Stimulated activated CD8-positive, alpha-beta memory T cell treated with anti-CD3 and anti-CD28 coated beads, Interleukin-15, amount 100 ng/mL, for 48 hours (primary cell): ENCODE measurements at places on chromosomes 16 and 17.

DNA sequence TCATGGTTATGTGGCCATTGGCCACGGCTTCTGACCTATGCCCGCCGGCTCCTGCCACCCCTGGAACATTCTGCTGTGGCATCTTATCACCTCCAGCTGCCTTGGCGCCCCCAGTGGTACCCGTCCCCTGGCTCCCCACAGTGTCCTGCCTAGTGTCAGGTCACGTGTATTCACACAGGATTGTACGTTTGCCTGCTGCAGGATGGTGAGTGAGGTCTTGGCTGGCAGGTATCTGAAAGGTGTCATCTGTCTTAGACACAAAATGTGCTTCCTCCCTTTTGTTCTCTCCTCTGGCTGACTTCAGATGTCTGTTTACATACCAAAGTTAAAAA lies 24.9 kb downstream of the DBNDD1 start:
- no peak for DNase-seq

DNA sequence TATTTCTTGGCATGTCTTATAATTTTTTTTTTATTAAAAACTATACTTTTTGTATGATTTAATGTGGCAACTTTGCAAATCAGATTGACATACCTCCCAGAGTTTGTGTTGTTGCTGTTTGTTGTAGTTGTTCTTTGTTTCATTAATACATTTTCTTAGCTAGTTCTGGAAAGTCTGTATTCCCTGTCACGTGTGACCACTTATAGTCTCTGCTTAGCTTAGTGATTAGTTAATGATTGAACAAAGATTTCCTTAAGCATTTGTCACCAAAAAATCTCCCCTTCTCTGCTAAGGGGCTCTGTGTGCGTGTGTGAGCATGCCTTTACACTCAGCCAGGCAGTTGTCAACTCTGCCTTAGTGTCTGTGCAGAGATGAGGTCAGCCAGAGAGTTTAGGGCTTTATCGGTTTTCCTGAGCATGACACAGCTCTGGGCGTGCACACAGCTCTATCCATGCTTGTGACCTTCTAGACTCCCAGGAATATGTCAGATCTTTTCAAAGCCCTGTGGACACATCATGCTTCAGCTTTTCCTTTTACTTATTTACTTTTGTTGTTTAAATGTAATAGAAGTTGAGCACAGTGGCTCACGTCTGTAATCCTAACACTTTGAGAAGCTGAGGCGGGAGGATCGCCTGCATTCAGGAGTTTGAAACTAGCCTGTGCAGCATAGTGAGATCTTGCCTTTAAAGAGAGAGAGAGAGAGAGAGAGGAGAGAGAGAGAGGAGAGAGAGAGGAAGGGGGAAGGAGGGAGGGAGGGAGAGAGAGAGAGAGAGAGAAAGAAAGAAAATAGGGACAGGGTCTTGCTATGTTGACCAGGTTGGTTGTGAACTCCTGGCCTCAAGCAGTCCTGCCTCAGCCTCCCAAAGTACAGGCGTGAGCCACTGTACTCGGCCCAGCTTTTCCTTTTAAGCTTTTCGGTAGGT lies 21.9 kb downstream of the DNAI2 start:
- DNase-seq = no peak

DNA sequence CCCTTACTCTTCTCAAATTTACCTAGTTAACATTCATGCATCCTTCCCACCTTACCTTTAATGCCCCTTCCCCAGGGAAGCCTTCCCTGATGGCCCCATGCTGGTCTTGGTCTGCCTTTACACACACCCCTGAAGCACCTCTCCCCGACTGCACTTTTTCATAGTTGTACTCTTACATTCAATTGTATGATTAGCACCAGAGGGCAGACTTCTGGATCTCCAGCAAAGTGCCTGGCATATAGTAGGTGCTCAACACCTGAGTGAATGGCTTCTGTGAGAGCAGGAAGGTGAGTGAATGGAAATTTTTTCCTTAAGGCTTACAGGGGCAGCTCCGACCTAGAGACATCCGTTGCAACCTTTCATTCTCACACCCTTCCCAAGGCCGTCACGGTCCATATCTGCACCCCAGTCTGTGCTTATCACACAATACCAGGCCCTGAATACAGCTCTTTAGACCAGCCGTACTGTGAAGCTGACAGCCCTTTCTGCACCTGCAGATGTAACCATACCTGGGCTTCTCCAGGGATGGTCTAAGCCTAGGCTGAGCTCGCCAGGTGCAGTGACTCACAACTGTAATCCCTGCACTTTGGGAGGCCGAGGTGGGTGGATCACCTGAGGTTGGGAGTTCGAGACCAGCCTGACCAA lies 4.4 kb downstream of the PGAP3 start:
- no peak for DNase-seq

GRCh38 chr16:89982318-89982717 lies 33.8 kb downstream of the DEF8 start:
- DNase-seq = no peak

DNA sequence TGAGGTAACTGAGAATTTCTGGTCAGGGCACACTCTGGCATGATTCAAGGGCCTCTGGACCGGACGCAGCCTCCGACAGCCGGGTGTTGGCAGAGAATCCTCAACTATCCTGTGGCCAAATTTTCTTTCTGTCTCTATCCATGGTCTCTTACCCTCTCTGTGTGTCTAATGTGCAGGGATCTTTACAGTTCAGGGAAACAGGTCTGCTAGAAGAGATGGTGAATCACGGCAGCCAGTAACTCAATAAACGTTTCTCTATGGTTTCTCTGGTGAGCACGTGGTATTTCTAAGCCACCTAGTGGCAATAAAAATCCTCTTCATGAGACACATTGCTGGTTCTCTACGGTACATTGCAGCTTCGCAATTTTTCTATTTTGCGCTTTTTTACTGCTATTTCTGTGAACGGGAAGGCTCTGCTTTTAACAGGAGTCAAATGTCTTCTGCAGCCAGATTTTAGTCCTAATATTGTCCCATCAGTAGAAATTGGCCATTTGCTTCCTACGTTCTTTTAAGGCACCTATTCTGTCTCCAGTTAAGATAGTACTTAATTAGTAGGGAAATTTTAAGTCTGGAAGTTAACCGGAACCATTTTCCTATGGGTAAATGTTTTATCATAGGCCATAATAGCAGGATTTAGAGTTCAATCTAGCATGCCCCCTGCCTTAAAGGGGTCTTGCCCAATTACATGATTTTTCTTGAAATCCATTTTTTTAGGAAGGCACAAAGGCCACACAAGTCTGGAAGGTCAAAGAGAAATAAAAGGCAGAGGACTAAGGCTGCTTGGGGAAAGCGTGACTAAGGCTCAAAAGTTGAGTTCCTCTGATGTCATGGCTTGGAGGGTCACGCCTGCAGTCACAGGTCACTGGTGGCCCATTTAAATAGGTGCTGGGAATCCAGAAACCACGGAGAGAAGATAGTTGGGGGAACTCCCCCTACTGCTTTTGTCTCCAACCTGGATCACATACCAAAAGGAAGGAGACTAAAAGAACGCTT lies 31.5 kb downstream of the QPRT start:
- DNase-seq = no peak

DNA sequence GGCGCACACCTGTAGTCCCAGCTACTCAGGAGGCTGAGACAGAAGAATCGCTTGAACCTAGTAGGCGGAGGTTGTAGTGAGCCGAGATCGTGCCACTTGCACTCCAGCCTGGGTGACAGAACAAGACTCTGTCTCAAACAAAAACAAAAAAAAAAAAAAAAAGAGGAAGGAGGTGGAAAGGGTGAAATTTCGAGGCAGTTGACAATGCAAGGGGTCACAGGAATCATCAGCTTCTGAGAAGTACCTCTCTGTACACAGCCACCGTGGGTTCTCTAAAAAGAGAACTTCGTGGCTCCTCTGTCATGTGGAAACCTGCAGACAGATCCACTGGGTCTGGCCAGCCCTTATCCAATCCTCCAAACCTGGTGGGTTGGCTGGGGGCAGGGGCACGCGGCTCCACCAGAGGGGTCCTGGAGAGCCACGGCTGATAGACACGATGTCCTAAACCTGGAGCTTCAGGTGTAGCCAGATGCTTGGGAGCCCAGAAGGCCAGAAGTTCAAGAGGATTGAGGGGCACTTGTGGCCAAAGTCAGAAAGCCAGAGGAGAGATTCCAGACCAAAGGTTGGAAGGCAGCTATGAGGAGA lies 540 bp upstream of the CD300LF start:
- no peak for DNase-seq

DNA sequence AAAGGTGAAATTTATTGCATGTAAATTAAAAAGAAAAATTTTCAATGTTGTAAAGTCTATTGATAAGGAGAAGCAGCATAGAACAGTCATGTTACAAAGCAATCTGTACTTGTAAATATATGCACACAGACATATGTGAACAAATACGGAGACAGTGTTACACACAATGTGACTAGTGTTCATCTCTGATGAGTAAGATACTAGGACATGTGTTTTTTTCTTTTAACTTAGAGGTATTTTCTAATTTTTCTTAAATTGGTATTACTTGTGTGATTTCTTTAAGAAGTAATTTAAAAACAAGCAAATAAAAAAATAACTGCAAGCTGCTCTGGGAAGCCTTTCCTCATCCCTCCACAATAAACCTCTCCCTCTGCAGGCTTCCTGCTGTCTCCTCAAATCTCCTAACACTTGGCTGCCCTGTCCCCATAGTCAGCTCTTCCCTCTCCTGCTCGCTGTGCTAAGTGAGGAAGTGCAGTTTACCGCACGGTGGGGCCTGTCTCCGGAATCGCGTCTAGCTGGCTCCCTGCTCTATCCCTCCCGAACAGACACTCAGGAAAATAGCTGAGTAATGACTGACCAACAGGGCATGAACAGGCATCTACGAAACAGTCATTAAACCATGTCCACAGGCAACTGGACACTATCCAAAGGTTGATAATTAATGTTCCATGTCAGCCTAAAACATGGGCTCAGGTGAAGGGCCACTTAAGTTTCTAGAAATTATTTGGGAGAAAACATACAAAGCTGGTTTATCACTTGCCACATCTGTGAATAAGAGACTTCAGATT lies 35.9 kb downstream of the CMTM4 start:
- DNase-seq = no peak

- no peak for DNase-seq
Measured at GRCh38 chr16:89549007-89549700, 11.3 kb upstream of the RPL13 start.

DNA sequence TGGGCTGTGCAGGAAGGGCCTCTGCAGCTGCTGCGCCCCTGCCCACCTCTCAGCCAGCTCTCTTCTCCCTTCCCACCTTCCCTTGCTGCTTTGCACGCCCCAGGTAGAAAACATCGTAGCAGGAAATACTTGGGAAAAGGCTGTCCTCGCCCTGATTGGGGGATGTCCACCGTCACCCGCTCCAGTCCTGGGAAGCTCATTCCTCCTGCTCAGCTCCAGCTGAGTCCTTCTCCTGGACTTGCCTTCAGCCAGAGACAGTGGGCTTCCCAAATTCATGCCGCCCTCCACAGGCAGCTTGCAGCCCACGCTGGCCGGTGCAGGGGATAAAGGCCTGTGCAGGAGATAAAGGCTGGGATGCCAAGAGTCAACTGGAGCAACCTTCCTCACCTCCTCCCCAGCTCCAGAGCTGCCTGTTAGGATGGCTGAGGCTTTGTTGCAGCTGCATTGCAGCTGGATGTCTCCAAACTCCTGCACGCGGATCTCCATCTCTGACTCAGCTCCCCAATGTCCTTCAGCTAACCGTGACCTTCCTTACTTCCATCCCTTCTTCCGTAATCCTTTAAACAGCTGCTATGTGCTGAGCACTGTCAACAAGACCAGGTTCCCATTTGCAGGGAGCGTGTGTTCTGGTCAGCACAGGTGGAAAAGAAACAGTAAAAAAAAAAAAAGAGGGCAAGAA lies 402.0 kb upstream of the TNRC6C start:
- DNase-seq = no peak

DNA sequence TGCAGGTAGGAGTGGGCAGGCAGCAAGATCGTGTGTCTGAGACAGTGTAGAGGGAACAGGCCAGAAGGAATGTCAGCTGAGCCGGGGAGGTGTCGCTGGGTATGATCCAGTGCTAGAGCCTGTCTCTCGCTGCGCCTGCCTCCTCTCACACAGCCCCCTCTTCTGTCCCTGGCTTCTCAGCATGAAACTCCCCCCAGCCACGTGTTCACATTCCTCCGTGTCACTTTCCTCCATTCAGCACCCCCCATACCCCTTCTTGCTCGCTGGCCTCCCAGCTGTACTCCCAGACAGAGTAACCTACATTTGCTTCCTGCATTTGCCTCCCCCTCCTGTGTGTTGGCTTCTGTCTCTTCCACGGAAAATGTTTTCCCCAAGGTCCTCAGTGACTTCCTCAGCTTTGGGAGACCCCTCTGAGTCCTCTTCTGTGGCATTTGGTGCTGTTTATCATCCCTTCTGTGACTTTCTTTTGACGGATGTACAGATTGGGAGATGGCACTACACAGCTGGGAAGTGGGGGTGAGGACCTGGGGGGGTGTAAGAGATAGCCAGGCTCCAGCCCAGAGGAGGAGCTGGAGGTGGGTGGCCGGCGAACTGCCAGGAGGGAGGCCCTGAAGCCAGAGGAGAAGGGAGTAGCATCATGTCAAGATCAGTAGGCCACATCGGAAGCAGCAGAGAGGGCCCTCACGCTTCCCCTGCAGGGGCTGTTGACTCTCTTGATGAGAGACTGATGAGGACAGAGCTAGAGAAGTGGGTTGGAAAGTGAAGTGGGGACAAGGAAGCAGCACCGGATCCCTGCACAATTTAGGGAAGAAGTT lies 19.2 kb downstream of the SGF29 start:
- DNase-seq = no peak

- no peak for DNase-seq
Measured at GRCh38 chr16:80788027-80788426, 16.4 kb downstream of the CDYL2 start.

- no peak for DNase-seq
Measured at GRCh38 chr17:77959126-77959925, 823 bp downstream of the TNRC6C start.

DNA sequence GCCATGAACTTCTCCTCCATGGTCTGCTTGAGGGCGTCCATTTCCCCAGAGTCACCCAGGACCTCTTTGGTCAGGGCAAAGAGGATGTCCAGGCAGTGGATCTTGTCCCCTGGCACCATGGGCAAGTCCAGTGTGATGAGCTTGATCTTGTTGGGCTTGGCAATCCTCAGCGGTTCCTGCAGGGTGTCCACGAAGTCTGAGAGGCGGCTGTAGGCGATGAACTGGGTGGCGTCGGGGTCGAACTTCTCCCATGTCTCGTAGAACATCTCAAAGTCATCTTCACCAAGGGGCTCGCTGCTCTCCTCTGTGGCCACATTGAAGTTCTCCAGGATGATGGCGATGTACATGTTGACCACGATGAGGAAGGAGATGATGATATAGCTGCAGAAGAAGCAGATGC lies 9.0 kb upstream of the CD79B start:
- DNase-seq = no peak

GRCh38 chr16:86286991-86287663 lies 223.2 kb upstream of the FOXF1 start:
- no peak for DNase-seq

GRCh38 chr16:69613378-69614154 lies 47.8 kb downstream of the NFAT5 start:
- DNase-seq = no peak

DNA sequence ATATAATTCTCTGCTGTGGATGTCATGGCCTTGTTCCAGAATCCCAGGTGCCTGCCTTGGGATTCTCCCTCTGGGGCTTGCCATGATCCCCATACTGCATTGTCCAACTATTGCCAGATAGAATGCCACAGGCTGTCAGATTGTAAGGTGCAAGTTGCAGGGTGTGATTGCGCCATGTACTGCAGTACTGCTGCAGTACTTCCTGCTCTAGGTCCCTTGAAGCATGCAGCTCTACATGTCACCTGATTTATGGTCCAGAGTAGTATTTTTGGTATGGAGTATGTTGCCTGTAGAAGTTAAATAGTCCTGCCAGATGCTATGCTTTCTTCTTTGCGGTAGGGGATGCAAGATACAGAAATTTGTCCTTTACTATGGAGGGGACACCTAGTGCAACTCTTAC lies 7.0 kb upstream of the SLFN5 start:
- no peak for DNase-seq

- peak; percentile 34 for DNase-seq
Measured at GRCh38 chr17:80082403-80083135, 18.8 kb upstream of the GAA start.
